Osteocyte (in vitro differentiated cells): ENCODE measurements at places on chromosomes 1 and 21. TPM values are rescaled to one million over a fixed set of nuclear protein-coding genes. Genes with fewer than 3 reads are reported as not detected.

The CATSPERE gene
- total RNA-seq, result 1.2 and 1.3 TPM in 2 replicates

The OR10R2 gene
- total RNA-seq, result not detected in 2 replicates

- peak; percentile 54 for DNase-seq
- no peaks in the 10 kb centered on the region for H3K4me1 ChIP-seq
- peaks cover 16% of the 10 kb centered on the region for H3K27me3 ChIP-seq
- no peak overlapping the region for H3K4me3 ChIP-seq
- no peak overlapping the region for H3K27ac ChIP-seq
- H3K36me3 ChIP-seq, result no peaks in the 10 kb centered on the region
Measured at GRCh38 chr1:47616036-47616435, 178.2 kb downstream of the FOXD2 start.

DNA sequence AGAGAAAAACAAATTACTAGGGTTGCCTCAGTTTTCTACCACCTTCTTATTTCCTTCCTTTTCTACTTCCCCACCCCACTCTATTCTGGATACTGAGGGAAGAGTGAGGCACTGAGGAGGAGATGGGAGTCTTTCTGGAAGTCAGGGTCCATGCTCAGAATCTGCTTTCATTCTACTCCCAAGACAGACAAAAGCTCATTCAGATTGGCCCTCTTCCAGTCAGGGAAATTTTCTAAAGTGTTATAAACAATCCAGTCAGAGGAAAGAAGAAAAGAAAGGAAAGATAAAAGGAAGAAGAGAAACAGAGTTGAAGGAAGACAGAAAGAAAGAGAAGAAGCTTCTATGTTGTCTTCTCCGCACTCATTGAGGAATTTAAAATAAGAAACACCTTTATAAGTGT is 228.6 kb downstream of the COP1 start:
- DNase-seq, result no peak
- peaks cover 33% of the 10 kb centered on the region for H3K36me3 ChIP-seq
- peak overlapping the region; percentile 43 for H3K27ac ChIP-seq
- peaks cover 26% of the 10 kb centered on the region for H3K4me1 ChIP-seq

DNA sequence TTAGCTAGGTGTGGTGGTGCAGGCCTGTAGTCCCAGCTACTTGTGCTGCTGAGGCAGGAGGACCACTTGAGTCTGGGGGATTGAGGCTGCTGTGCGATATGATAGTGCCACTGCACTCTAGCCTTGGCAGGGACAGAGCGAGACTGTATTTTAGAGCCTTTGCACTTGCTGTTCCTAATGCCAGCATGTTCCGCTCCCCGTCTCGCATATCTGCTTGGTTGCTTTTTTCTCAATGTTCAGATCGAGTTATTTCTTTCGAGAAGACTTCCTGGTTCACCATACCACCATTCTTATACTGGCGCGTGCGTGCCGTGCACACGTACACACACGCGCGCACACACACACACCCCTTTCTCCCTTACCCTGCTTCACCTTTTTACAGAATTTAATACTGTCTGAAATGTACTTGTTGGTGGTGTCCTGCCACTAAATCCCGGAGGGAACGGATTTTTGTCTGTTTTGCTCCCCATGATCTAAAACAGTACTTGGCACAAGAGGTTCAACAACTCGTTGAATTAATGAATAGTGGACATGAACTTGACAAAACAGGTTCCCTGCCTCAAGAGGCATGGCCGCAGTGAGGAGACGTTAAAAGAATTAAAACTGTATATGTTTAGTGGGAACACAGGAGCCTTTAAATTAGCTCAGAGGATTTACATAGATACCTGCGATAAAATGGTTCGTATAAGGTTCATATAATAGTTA is 1.1 kb upstream of the RPRD2 start:
- no peaks in the 10 kb centered on the region for H3K36me3 ChIP-seq
- no peaks in the 10 kb centered on the region for H3K27me3 ChIP-seq
- H3K4me3 ChIP-seq, result peak overlapping the region; percentile 94
- DNase-seq, result peak; percentile 25
- H3K27ac ChIP-seq, result peak overlapping the region; percentile 100
- H3K4me1 ChIP-seq, result peaks cover 28% of the 10 kb centered on the region

DNA sequence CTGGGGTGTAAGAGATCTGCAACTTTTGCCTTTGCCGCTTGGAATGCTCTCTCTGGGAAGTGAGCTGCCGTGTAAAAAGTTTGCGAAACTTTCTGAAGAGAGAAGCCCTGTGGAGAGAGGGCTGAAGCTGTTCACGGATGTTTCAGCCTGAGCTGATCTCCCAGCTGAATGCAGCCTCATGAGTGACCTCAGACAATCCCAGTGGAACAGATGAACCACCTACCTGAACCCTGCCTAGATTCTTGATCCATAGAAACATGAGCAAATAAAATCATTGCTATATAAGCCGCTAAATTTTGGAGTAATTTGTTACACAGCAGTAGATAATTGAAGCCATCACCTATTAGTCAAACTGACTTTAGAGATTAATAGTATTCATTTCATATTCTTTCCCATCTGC is 4.4 kb upstream of the ALG6 start:
- H3K27ac ChIP-seq, result no peak overlapping the region
- no peaks in the 10 kb centered on the region for H3K36me3 ChIP-seq

The TRIM33 gene
- total RNA-seq, result 32.2 and 33.3 TPM in 2 replicates

GRCh38 chr1:50681931-50682330 is 258.7 kb upstream of the DMRTA2 start:
- H3K36me3 ChIP-seq, result no peaks in the 10 kb centered on the region
- DNase-seq, result no peak
- no peaks in the 10 kb centered on the region for H3K27me3 ChIP-seq
- no peak overlapping the region for H3K27ac ChIP-seq

The PADI2 gene
- total RNA-seq, result 111 TPM in 2 replicates

The EVA1B gene
- total RNA-seq, result 113 and 115 TPM in 2 replicates

The CYYR1 gene
- 4.7 and 6.5 TPM in 2 replicates for total RNA-seq

The ZNF648 gene
- total RNA-seq, result not detected in 2 replicates

The TAF12 gene
- total RNA-seq, result 21.7 and 22.6 TPM in 2 replicates

The LRRN2 gene
- not detected in 2 replicates for total RNA-seq

GRCh38 chr1:86913896-86914600 is at the start of gene SELENOF:
SELENOF (minus strand) TSS chr1:86914126; CDS start chr1:86914111, 15 bp downstream.
- no peaks in the 10 kb centered on the region for H3K27me3 ChIP-seq
- DNase-seq, result peak; percentile 99
- no peak within 1 kb of the TSS for H3K27ac ChIP-seq
- H3K4me3 ChIP-seq, result no peak within 1 kb of the TSS
- peaks cover 37% of the 10 kb centered on the region for H3K4me1 ChIP-seq

DNA sequence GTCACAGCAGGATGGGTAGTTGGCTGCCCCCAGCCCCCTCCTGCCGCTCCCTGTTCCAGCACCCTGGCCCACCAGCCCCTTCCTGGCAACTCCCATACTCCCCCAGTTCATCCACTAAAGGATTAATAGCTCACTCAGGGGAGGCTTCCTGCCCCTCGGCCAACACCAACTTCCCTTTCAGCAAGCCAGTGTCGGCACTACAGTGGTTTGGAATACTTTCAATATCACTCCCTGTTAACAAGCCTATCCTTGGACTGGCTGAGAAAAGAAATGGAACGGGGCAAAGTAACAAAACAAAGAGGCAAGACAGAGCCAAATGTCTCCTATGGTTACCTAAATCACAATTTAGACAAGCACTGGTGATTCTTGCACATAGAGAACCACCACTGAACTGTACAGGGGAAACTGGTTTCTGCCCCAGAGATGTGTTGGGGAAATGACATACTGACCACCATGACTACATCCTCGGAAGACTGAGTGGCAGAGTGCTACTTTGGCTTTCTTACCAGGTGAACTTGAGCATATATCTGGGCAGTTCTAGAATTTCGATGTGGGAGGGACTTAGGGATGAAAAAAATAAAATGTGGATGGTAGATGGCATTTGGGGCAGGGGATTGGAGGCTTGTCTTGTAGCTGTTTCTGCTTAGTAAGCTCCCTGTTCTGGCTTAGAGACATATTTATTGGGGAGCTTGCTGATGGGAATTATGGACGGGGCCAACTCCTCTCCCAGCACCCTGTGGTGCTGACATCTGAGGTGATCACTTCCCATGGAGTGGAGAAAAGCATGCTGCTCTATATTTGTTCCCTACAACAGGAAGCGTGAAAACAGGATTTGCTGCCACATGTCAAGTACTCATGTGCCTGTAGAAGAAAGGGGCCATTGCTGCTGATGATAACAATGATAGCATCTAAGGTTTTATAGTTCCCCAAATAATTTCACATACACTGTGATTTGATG is 7.1 kb upstream of the CAPN2 start:
- H3K36me3 ChIP-seq, result no peaks in the 10 kb centered on the region
- DNase-seq, result no peak

- H3K4me3 ChIP-seq, result no peak overlapping the region
- H3K36me3 ChIP-seq, result no peaks in the 10 kb centered on the region
- peaks cover 14% of the 10 kb centered on the region for H3K27me3 ChIP-seq
- H3K4me1 ChIP-seq, result peaks cover 20% of the 10 kb centered on the region
Measured at GRCh38 chr1:114338191-114338890, 172.7 kb downstream of the TRIM33 start.

The REN gene
- not detected in 2 replicates for total RNA-seq

GRCh38 chr1:97163591-97164275 is 442.1 kb downstream of the PTBP2 start:
- DNase-seq, result no peak
- no peaks in the 10 kb centered on the region for H3K4me1 ChIP-seq
- H3K36me3 ChIP-seq, result peaks cover 15% of the 10 kb centered on the region
- H3K27me3 ChIP-seq, result no peaks in the 10 kb centered on the region

DNA sequence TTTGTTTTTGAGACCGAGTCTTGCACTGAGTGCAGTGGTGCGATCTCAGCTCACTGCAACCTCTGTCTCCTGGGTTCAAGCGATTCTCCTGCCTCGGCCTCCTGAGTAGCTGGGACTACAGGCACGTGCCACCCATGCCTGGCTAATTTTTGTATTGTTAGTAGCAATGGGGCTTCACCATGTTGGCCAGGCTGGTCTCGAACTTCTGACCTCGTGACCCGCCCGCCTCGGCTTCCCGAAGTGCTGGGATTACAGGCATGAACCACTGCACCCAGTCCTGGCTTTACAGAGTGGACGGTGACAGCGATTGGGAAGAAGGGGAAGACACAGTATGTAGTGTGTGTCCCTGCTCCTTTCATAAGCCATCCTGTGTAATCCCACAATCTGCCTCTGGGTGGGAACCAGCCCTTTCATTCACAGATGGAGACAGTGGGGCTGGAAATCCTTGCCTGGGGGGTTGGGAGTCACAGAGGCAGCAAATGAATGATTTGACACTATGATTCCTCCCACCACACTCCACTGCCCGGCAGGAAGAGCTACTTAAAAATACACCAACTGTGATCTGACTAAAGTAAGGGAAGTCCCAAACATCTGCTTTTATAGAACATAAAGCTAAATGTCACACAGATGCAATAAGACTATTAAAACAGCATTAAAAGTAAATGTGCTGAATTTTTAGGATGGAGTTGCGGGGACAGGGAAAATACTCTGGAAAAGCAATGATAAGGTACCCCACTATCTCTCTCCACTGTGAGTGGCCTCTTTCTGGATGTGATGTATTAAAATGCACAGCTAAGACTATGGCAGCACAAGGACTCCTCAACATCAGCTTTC is 4.5 kb downstream of the PARP1 start:
- H3K27ac ChIP-seq, result peak overlapping the region; percentile 52
- no peaks in the 10 kb centered on the region for H3K27me3 ChIP-seq
- H3K36me3 ChIP-seq, result peaks cover 28% of the 10 kb centered on the region
- H3K4me3 ChIP-seq, result peak overlapping the region; percentile 7
- peaks cover 54% of the 10 kb centered on the region for H3K4me1 ChIP-seq
- DNase-seq, result no peak

The GFI1 gene
- 0.11 and 0.18 TPM in 2 replicates for total RNA-seq

DNA sequence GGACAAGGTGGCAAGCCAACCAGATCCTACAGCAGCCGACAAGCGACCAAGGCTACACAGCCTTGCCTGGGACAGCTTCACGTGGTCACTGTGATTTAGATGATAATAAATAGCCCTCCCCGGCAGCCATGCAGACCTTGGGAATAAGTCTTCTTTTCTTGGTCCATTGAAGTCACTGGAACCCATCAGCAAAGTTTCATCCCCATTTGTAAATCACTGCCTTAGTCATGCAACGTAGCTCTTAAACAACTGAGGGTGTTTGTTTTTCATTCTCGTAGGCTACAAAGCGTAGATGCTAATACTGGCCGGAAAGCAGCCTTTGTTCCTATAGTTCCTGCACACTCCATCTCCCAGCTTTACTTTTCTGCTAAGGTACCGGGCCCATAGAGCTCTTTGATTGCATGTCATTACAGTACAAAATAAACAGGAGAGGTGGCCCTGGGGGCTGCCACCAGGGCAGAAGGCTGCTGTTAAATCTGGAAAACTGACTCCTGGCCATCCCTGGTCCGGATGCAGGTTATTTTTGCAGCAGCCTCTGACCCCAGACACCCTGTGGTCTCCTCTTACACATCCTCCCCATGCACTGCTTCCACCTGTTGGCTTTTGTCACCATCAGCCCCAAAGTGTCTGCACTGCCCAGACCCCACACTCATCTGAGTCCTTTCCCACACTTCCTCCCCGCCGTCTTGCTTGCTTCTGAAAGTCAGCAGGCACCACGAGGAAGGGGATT is 105.5 kb downstream of the TOMM20 start:
- H3K4me3 ChIP-seq, result no peak overlapping the region
- DNase-seq, result no peak
- no peak overlapping the region for H3K27ac ChIP-seq
- peaks cover 31% of the 10 kb centered on the region for H3K4me1 ChIP-seq
- no peaks in the 10 kb centered on the region for H3K27me3 ChIP-seq
- peaks cover 4% of the 10 kb centered on the region for H3K36me3 ChIP-seq
